ENCODE measurements at places on chromosomes 4 and X.

DNA sequence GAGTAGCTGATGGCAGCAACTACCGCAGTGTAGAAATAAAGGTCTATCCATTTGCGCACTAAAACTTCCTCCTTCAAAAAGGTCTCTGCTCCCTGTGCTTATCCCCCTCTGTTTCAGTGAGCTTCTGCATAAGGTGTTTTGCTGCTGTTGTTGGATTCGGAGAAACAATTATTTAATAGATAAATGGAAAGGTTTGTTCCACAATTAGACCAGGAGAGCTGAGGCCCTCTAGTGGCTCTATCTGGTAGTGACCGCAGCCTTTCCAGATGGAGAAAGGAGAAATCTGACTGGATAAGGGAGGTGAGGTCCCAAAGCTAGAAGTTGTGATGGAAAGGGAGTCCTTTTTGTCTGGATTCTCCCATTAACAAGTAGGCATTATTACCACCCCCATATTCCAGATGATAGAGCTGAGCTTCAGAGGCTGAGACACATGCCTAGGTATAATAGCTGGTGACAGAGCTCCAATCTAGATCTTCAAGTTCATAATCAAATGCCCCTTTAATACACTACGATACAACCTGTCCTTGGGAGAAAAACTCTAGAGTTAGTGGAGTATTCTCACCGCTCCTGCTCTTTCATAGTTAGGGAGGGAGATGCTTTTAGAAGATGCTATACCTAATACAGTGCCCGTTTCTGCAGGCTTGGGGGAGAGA, 5.1 kb upstream of the GABRQ start:
- DNase-seq = peak; percentile 38

DNA sequence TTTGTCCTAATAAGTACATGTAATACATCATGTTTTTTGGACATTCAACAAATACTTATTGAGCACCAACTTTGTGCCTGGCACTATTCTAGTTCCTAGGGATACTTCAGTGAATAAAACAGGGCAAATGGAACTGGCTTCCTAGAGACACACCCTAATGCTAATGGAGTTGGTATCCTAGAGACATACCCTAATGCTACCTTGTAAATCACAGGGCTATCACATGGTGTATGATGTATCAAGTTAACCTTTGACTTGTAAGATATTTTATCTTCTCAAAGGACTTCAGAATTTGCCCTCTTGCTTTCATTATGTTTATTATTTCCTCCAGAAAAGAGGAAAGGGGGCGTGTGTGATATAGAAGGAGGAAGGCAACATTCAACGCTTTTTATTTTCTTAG, 10.1 kb downstream of the GK start:
- no peak for DNase-seq

GRCh38 chr4:150237110-150237872, 159.0 kb downstream of the DCLK2 start:
- peak; percentile 82 for DNase-seq

DNA sequence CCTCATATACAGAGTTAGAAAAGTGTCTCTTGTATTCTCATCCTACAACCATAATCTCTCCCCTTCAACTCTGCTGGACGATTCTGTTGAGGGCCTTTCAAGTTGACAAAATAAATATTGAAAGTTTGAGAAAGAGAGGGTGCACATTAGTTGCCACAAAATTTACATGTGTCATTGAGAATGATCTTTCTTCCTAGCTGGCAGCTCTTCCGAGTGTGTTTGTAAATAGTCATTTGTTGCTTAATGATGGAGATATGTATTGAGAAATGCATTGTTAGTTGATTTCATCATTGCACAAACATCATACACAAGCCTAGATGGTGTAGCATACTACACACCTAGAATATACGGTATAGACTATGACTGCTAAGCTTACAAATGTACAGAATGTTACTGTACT, 632.8 kb upstream of the AMOT start:
- DNase-seq = no peak

- DNase-seq = no peak
Observed at GRCh38 chr4:112140536-112140935, 4.7 kb upstream of the FAM241A start.

GRCh38 chr4:128787509-128788311, 21.8 kb upstream of the JADE1 start:
- DNase-seq = no peak

- DNase-seq = no peak
Observed at GRCh38 chr4:140076307-140076706, 77.7 kb downstream of the MAML3 start.

DNA sequence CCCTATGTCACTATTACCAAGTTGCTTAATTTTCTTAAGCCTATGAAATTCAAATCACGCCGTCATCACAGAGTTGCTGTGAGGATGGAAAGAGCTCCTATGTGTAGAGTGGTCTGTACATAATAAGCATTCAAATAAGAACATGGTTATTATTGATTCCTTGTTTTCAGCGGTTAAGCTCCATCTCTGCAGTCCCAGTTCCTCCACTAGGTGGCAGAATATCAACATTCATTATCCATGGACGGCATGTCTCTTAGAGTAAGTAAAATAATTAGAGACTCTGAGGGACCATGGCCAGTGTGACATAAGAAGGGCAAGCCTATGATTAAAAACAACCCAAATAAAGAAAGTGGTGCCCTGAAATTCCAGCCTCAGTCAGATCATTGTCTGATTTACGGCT, 132.5 kb upstream of the NHS start:
- peak; percentile 54 for DNase-seq

GRCh38 chrX:30593440-30594200, 16.1 kb upstream of the TASL start:
- no peak for DNase-seq

- DNase-seq = no peak
Observed at GRCh38 chr4:6608758-6609414, 31.6 kb upstream of the MRFAP1 start.

GRCh38 chr4:1337376-1337831, 9.6 kb upstream of the UVSSA start:
- no peak for DNase-seq

DNA sequence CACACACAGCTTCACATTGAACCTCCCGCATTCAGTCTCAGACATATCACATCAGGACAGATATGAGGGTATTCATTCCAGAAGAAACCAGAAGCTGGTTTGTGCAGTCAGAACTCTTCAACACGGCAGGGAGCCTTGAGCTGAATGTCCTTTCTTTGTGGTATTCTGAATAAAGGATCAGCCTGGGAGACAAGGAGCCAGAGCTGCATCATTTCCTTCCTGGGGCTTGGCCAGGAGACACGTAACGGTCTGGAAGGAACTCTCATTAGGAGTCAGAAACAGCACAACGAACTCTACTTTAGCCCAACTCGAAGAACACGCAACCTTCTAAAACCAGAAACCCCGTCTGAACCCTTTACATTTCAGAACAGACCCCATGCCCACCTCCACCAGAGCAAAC, 46.4 kb downstream of the KDR start:
- DNase-seq = no peak

GRCh38 chrX:47174846-47175587, 18.6 kb upstream of the UBA1 start:
- no peak for DNase-seq

DNA sequence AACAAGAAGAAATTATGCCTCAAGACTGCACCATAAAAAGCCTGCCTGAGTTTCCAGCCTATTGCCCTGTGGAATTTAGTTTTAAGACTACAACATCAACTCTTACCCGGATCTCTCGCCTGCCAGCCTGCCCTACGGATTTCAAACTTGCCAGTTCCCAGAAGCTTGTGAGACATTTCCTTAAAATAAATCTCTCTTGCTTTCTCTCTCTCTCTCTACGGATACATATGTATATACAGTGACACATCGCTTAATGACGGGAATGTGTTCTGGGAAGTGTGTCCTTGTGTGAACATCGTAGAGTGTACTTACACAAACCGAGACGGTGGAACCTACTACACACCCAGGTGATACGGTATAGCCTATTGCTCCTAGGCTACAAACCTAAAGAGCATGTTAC, 79.5 kb downstream of the CLNK start:
- DNase-seq = no peak

DNA sequence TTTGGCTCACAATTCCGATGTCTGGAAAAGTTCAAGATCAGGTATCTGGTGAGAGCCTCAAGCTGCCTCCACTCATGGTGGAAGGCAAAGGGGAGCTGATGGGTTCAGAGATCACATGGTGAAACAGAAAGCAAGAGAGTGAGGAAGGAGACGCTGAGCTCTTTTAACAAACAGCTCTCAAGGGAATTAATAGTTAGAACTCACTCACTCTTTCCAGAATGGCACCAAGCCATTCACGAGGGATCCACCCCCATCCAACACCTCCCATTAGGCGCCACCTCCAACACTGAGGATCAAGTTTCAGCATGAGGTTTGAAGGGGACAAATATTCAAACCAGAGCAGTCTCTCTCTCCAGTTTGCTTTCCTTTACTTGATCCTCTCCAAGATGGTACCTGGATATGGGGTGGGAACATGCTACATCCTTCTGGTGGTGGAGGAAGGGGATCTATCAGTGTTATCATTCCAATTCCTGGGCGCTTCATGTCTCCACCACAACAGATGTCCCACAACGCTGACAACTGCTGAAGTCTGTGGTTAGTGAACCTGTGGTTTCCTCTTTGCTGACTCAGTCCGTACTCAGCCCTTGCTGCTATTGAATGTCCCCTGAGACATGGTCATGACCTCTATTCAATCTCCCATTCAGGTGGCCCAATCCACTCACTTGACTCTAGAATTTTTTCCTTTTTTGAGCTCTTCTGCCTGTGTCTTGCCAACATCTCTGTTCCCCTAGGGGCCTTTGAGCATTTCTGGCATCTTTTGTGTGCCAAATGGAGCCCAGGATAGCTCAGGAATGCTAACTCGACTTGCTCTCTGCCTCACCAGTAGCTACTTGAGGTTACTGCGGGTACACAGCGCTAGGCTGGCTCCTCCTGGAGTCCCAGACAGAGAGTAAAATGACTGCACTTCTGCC, 395.2 kb downstream of the MID1IP1 start:
- no peak for DNase-seq

- DNase-seq = no peak
Observed at GRCh38 chr4:92246384-92246783, 57.4 kb upstream of the GRID2 start.

DNA sequence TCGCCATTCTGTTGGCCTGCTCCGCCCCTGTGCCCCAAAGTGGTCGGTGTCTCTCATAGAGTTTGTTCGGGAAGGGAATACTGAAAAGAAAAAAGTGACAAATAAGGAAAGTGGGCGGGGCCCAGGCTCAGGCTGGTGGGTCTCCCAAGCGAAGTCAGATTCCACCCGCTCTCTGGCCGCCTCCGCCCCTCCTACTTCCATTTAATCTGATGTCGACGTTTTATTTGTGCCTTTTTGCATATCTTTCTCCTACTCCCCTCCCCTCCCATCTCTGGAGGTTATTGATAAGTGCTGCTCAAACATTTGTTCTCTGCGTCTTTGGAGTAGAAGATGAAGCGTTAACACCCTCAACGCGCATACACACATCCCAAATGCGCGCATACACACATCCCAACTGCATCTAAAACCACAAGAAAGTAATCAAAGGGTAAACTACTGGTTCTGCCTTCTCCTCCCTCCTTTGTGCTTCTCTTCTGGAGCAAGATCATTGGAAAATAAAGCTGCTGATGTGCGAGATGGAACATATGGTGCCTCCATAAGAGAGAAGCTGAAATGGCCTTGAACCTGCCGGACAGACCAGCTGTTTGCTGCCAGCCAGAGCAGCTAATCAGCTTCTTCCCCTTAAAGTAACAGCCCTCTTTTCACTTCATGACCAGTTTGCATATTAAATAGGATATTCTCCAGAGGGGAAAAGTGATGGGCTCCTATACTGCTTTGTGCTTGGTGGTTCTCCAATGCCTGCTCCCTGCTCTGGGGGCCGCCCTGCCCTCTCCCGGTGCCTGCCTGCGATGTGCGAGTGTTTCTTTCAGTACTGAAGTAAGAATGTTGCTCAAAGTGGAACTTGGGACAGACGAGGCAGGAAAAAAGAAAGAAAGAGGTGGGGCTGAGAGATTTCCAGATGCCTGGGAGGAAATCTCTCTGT, 3.1 kb downstream of the MAMLD1 start:
- no peak for DNase-seq

- no peak for DNase-seq
Observed at GRCh38 chr4:173685831-173686210, 155.8 kb upstream of the HAND2 start.

- no peak for DNase-seq
Observed at GRCh38 chrX:10441464-10441863, 178.9 kb downstream of the MID1 start.

DNA sequence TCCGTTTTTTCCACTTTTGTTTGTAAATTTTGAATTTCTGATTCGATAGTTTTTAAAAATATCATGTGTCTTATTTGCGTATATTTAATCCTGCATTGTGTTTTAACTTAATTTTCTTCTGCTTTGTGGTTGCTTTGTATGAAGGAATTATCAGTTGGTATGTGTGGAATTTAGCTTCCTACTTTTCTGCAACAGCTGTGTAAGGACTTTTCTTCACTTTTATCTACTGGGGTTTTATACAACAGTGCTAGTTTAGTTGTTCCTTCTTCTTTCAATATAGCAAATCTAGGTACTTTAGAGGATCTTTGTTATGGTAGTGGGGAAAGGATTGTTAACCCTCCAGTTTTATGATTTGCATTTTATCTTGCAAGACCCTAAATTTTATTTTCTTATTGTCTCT, 410.3 kb downstream of the CCSER1 start:
- no peak for DNase-seq

GRCh38 chr4:105666693-105667092, 41.8 kb downstream of the INTS12 start:
- DNase-seq = peak; percentile 4

GRCh38 chr4:17027495-17027894, 129.1 kb upstream of the LDB2 start:
- DNase-seq = peak; percentile 25

DNA sequence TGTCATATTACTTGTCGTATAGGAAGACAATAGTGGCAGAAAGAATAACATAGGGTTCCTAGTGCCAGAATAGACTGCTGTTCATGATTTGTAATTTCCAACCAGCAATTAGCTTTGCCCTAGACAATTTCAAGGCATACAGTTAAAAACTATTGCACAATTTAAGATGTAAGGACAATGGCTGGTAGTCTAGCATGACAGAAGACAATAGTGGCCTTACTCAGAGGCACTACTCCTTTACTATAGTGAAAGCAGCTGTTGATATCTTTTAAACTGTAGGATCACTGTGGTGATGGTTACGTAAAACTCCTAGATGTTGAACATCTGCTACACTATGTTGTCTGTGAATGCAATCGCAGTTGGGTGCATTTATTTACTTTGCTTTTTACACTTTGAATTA, 234.5 kb downstream of the RBMX2 start:
- no peak for DNase-seq

DNA sequence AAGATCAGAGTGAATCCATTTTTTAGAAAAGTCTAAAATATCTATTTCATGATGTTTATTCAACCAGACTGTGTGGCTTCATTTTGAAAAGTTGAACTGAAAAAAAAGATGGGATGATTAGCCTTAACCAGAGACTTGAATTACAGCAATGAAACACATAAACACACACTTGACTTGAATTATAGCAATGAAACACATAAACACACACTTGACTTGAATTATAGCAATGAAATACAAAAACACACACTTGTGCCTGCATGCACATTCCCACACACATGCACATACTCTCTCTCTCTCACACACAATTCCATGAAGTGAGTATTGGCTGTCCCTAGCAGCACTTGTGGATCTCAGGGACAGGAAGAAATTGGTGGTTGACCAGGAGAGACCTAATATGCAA, 286.8 kb downstream of the USP46 start:
- no peak for DNase-seq

- no peak for DNase-seq
Observed at GRCh38 chrX:123493857-123494256, 239.0 kb downstream of the THOC2 start.

GRCh38 chr4:56134266-56134665, 185.5 kb downstream of the CEP135 start:
- no peak for DNase-seq

- DNase-seq = no peak
Observed at GRCh38 chr4:156594624-156595023, 377.0 kb downstream of the PDGFC start.
